Activated naive CD8-positive, alpha-beta T cell treated with anti-CD3 and anti-CD28 coated beads, Interleukin-2, amount 10 ng/mL, durations not matched to agents 7 days and 5 days (primary cell): ENCODE measurements at places on chromosomes 2 and 18. TPM values are rescaled to one million over a fixed set of nuclear protein-coding genes. Genes with fewer than 3 reads are reported as not detected.

LAMA1 gene
- total RNA-seq, result not detected

C2orf66 gene
- total RNA-seq, result not detected

OR6B2 gene
- not detected for total RNA-seq

TLX2 gene
- total RNA-seq, result 0.88 TPM

DYNAP gene
- not detected for total RNA-seq

FNDC4 gene
- not detected for total RNA-seq

GTF2A1L gene
- not detected for total RNA-seq

SFXN5 gene
- total RNA-seq, result 11.9 TPM

CYP27A1 gene
- 4.7 TPM for total RNA-seq

SERPINB3 gene
- total RNA-seq, result not detected

UGGT1 gene
- total RNA-seq, result 55.4 TPM

GALR1 gene
- not detected for total RNA-seq

HAAO gene
- total RNA-seq, result not detected

RAB10 gene
- 89.7 TPM for total RNA-seq

ARHGEF4 gene
- total RNA-seq, result 3.7 TPM

SULT1C4 gene
- not detected for total RNA-seq

CCDC121 gene
- 1.1 TPM for total RNA-seq

CNGA3 gene
- not detected for total RNA-seq

HTR2B gene
- not detected for total RNA-seq

KCNG2 gene
- not detected for total RNA-seq

SETBP1 gene
- total RNA-seq, result 1.9 TPM

BCL2 gene
- total RNA-seq, result 121 TPM

ASXL3 gene
- total RNA-seq, result not detected

GTF3C2 gene
- total RNA-seq, result 70.8 TPM

ARHGAP15 gene
- 141 TPM for total RNA-seq

FER1L5 gene
- not detected for total RNA-seq

MROH2A gene
- total RNA-seq, result not detected
